Thoracic aorta (tissue), 2 donors: ENCODE measurements at places on chromosomes 5 and 9.

DNA sequence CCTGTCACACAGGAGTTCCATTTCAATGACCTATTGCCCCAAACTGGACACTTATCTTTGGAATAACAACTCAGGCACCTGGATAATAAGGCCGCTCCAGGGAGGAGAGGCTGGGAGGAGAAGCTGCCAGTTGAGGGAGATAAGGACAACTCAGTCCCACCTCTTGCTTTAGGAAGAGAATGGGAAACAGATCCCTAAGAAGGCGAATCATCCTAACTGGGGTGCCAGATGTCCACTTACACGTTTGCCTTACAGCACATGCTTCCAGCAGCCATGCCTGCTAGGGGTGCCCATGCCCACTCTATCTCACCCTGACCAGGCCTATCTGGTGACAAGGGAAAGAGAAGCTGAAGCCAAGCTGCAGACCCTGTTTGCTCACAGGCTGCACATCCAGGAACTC lies 6.5 kb downstream of the HK3 start:
- DNase-seq: no peak

GRCh38 chr9:136373300-136374182 lies at the start of gene CARD9:
Gene CARD9, minus strand, starts transcription at chr9:136373669. Its CDS starts 1,591 bp downstream, at chr9:136372078.
- DNase-seq: no peak

- no peak for DNase-seq
Observed at GRCh38 chr5:57497733-57498132, 15.1 kb upstream of the ACTBL2 start.

DNA sequence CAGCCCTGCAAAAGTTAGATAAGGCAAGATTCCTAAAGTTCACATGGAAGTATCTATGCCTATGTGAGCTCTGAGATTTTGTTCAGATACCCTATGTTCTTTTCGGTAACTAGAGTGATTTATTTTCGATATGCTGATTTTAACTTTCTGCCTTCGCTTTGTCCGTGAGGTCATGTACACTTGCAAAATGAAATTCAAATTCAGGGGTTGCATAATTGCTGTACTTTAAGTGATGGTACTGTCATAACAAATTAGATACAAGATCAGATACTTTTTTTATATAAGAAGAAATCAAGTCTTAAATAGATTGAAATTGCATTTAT lies 350 bp upstream of the ECPAS start:
- DNase-seq: no peak

DNA sequence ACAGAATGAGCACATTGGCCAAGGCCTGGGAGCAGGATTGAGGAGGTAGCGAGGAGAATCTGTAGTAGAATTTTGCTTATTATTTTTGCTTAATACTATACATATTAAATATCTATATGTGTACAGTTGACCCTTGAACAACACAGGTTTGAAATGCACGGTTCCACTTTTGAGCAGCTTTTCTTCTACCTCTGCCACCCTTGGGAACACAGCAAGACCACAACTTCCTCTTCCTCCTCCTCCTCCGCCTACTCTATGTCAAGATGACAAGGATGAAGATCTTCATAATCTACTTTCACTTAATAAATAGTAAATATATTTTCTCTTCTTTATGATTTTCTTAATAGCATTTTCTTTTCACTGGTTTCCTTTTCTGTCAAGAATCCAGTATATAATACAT lies 541.4 kb downstream of the KCTD16 start:
- DNase-seq: no peak

GRCh38 chr9:110337727-110338126 lies at the start of gene TXNDC8:
Gene TXNDC8, minus strand, starts transcription at chr9:110337863.
- DNase-seq: no peak

DNA sequence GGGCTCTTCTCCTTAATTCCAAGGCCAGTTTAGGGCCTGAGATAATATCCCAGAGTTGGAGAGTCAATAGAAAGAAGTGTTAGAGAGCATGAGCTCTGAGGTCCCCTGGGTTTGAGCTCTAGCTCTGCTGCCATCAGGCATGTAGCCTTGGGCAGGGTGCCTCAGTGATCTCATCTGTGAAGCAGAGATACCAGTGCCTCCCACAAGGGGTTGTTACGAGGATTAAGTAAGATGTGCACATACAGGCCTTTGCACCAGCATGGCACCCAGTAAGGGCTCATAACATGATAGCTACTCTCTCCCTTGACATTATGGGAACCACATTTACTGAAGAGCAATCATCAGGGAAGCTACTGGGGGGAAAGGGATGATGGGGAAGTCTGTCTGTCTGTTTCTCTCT lies 265.7 kb downstream of the HSPA4 start:
- no peak for DNase-seq

- no peak for DNase-seq
Observed at GRCh38 chr9:131198041-131198715, 72.8 kb downstream of the NUP214 start.

GRCh38 chr9:108768744-108769143 lies 87.0 kb downstream of the ACTL7B start:
- DNase-seq: no peak

- no peak for DNase-seq
Observed at GRCh38 chr9:37971108-37971459, 67.2 kb upstream of the SLC25A51 start.

GRCh38 chr5:131441184-131441583 lies 177.3 kb downstream of the CDC42SE2 start:
- no peak for DNase-seq

DNA sequence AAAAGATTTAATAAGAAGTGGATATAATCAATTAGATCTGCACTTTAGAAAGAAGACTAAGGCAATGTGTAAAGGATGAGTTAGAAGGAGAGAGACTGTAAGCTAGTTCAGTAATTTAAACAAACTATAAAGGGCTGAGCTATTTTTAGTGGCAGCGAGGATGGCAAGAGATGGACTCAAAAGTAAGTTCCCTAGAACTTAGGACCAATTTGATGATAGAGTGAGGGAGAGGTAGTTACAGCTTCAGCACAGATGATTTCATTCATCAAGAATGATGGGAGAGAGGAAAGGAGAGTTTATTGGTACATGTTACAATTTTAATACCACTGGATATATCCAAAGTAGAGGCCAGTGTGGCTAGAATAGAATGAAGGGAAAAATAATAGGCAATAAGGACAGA lies 19.1 kb downstream of the NADK2 start:
- no peak for DNase-seq

DNA sequence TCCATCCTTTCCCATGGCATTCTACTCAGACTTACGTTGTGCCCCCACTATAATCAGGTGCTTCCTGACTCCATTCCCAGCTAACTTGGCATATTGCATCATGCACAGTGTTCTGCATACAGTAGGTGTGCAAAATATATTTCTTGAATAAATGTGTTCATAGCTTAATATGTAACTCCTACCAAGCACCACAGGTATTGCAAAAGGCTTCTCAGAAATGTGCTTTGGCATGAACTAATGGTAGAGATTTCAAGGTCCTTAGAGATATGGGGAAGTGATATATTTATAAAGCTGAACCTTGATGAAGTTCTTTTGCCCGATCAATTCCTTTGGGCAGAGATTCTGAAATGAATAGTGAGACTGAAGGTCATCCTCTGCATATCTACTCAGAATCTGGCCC lies 220.4 kb downstream of the KCTD16 start:
- no peak for DNase-seq

DNA sequence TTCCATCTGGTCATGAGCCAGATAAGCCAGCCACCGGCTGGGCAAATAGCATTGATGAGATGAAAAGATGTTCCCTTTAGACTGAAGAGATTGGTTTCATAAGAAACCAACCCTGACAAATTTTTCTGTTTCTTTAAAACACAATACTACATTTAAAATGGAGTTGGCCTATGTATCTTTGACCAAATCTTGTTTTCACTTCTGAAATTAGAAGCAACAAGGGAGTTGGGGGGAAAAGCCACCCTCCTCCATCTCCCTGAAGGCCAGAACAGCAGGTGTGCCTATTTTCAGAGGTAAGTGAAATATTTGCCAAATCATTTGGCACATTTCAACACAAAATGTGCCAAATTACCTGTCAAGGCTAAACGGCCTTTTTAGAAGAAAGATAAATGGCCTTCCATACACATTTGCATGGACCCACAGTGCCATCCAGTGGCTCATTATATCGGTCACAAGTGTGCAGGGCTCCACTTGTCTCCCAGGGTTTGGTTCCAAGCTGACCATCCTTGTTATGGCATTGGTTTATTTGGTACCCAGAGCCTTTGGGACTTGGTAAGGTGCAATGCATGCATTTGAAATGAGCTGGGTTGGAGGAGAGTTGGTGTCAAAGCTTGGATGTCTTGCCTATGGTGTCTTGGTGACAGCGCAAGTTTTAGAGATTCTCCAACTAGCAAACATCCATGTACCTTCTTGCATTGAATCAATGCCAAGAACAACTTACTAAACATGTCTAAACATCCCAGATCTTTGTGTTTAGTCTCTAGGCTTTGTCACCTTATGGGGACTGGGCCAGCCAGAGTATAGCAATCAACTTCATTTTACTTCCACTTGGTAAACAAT lies 372.0 kb upstream of the KIF2A start:
- DNase-seq: no peak

- no peak for DNase-seq
Observed at GRCh38 chr9:35666045-35666444, 1.1 kb upstream of the ARHGEF39 start.

DNA sequence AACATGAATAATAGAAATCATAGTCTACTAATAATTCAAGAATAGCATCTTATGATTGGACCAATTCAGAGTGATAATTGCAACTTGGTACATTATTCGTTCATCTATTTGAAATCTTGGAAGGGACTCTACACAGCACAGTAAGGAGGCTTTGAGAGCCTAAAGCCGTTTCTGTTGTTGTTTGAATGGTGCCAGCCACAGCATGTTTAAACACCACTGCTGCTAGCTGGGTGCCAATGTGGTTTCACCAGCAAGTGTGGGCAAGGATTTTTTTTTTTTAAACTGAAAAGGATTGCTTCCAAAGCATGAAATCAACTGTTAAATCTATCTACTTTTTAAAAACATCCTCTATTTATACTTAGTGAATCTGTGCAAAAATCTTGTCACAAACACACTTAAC lies 253.9 kb upstream of the MAP3K1 start:
- no peak for DNase-seq

GRCh38 chr5:5544094-5544663 lies 121.7 kb downstream of the ICE1 start:
- DNase-seq: no peak

DNA sequence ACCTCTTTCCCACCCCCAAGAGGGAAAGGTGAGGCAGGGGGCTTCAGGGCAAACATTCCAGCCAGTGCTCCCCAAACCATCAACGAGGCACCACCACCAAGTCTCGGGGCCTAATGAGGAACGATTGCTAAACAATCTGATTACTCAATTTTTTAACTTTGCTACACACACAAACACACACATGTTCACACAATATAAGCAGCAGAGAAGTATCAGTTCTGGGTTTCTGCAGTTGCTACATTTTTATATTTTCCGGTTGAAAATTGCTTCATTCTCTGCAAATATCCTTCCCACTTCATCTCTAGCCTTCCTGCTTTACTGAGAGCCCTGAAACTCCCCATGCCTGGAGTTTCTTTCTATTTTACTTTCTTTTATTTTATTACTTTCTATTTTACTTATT lies 60.2 kb downstream of the FEM1C start:
- no peak for DNase-seq

DNA sequence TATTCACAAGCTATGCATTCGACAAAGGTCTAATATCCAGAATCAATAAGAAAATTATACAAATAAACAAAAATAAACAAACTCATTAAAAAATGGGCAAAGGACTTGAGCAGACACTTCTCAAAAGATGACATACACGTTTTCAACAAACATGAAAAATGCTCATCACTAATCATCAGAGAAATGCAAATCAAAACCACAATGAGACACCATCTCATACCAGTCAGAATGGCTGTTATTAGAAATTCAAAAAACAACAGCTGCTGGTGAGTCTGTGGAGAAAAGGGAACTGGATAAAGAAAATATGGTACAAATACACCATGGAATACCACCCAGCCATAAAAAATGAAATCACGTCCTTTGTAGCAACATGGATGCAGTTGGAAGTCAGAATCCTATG lies 45.1 kb upstream of the PUM3 start:
- no peak for DNase-seq

GRCh38 chr9:34396276-34397214 lies 19.8 kb upstream of the MYORG start:
- DNase-seq: no peak

DNA sequence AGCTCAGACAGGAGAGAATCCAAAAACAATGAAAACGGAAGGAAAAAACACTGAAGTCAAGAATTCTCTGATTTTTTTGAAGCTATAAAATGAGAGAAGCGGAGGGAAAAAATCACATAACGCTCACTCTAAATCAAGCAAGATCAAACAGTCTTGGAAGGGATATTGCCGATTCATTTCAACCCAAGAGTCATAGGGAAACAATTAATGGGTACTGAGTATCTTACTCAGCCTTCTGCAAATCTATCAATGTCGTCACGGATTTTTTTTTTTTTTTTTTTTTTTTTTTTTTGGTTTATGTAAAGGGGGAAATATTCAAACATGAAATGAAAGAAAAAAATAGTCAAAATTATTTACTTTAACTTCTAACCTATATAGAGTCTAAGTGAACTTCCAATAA lies 9.5 kb downstream of the MEF2C start:
- DNase-seq: no peak

GRCh38 chr5:148372893-148373292 lies 10.9 kb upstream of the FBXO38 start:
- DNase-seq: no peak

GRCh38 chr5:102481054-102481715 lies 17.6 kb downstream of the SLCO6A1 start:
- DNase-seq: no peak

DNA sequence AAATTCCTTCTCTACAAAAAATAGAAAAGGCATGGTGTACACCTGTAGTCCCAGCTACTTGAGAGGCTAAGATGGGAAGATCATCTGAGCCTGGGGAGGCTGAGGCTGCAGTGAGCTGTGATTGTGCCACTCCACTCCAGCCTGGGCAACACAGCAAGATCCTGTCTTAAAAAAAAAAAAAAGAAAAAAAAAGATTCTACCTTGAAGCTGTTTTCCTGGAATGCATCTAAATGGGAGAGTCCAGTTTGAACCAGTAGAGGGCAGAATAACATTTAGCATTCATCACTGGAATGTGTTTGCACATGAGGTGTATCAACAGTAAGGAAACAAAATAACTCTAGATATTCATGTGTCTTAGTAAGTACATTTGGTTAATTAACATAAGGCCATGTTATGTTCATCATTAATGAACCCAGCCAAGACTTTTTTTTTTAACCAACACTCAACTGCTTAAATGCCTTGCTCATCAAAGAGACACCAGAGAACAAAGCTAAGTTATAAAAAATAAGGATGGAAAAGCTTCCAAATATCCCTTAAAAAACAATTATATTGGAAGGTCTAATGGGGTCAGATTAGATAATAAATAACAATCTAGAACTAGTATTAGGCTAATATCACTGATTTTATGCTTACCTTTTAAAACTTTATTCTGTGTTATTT lies 16.1 kb downstream of the IFNE start:
- no peak for DNase-seq
